ENCODE measurements at places on chromosomes 6 and 20.

DNA sequence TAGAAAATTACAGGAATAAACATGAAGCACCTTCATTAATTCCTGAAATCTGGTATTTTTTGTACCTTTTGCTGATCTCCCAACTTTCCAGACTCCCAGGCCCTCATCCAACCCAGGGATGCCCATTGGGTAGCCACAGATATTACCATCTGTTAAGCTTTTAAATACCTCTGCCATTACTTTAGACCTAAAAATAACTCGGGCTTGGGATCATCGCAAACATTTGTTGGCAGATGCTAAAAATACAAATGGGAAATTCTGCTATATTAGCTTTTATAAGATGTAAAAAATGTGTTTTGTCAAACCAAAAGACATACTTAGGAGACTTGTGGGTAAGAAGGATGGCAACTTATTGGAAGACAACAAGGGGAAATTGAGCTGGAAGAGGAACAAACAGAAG is 376.1 kb downstream of the CENPW start:
- no peak for DNase-seq

DNA sequence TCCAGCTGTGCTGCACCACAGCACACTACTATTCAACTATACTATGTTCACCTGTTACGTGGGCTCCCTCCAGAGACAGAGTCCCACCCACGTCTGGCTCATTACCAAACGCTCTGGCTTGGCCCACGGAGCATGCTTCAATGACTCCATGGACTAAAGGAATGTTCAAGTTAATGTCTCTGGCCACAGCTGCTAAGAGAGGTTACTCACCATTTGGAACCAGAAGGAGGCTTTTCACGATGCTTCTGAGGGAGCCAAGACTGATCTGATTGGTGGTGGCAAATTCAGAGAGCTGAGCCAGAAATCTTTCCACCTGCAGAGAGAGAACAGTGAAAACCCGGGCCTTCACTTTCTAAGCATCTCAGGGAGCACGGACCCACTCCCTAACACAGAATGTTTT is 15.6 kb downstream of the COMMD7 start:
- no peak for DNase-seq

- DNase-seq: no peak
These were observed 23.9 kb downstream of the RAB44 start for GRCh38 chr6:36721369-36722140.

GRCh38 chr6:136102991-136103688 is 147.0 kb downstream of the MTFR2 start:
- DNase-seq: no peak

- DNase-seq: no peak
These were observed 1.4 kb downstream of the RPS10 start for GRCh38 chr6:34424200-34425131.

DNA sequence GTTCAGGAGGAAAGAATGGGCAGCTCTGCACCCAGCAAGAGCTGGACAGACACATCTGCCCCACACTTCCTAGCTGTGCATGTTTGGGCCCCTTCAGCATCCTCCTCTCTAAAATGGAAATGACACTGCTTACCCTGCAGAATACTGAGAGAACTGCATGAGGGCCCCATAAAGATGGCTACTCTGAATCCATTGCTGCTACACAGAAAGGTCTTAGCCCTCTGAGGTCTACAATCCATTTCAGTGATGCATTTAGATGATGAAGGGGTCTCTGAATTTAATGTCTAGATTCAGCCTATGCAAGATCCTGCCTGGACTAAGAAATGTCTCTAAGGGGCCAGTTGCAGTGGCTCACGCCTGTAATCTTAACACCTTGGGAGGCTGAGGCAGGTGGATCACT is 11.3 kb downstream of the BMP7 start:
- no peak for DNase-seq

- no peak for DNase-seq
These were observed 113.9 kb downstream of the HFE start for GRCh38 chr6:26200918-26201721.

- no peak for DNase-seq
These were observed 2.5 kb downstream of the MCM9 start for GRCh38 chr6:118932421-118932820.

- no peak for DNase-seq
These were observed 9.7 kb downstream of the COL12A1 start for GRCh38 chr6:75196081-75196687.

GRCh38 chr20:16368645-16369292 is 204.5 kb downstream of the KIF16B start:
- no peak for DNase-seq

GRCh38 chr6:33170176-33171015 is 21.9 kb downstream of the COL11A2 start:
- DNase-seq: no peak

GRCh38 chr6:4849226-4850022 is 73.2 kb downstream of the CDYL start:
- DNase-seq: no peak

DNA sequence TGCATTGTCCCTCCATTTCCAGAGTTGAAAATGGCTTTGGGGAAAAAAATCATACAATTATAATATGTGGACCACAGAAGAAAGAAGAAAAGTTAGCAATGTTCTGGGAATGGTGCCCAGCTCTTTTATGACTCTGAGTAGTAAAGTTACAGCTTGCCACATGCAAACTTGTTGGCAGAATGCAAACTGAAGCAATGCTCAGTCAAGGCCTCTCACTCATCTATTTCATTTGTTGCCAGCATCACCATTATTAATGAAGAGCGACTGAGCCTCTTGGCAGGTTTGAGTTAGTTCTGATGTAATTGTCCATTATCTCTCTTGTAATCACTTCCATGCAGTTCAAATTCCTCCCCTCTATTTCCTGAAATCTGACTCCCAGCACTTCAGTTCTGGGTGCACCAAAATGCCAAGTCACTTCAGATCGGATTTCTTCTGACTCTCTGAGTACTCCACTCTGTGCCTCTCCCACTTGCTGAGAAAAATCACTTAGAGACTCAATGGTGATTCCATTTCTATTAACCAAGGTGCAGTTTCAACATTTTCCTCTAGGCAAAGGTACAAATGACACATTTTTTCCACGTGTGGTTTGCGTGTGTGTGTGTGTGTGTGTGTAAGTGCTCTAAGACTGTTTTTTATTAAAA is 154.4 kb upstream of the STMND1 start:
- DNase-seq: no peak

Data from NCI-H2171 (cell line).